ENCODE measurements at places on chromosomes 6 and 20. TPM values are rescaled to one million over a fixed set of nuclear protein-coding genes. Genes with fewer than 3 reads are reported as not detected.

- H3K4me3 ChIP-seq, result no peak overlapping the region
- H3K4me1 ChIP-seq, result no peaks in the 10 kb centered on the region
- no peaks in the 10 kb centered on the region for H3K27me3 ChIP-seq
- H3K36me3 ChIP-seq, result no peaks in the 10 kb centered on the region
Measured at GRCh38 chr6:120736740-120737139, 597.5 kb downstream of the TBC1D32 start.

- H3K27me3 ChIP-seq, result no peaks in the 10 kb centered on the region
- H3K36me3 ChIP-seq, result no peaks in the 10 kb centered on the region
- H3K27ac ChIP-seq, result no peak overlapping the region
- no peaks in the 10 kb centered on the region for H3K4me1 ChIP-seq
- no peak for DNase-seq
Measured at GRCh38 chr6:102686461-102686860, 1293.0 kb downstream of the GRIK2 start.

GRCh38 chr6:17935188-17936149 is 52.0 kb downstream of the KIF13A start:
- no peak for DNase-seq
- no peak overlapping the region for H3K27ac ChIP-seq
- no peaks in the 10 kb centered on the region for H3K4me1 ChIP-seq
- H3K4me3 ChIP-seq, result no peak overlapping the region
- H3K27me3 ChIP-seq, result no peaks in the 10 kb centered on the region

DNA sequence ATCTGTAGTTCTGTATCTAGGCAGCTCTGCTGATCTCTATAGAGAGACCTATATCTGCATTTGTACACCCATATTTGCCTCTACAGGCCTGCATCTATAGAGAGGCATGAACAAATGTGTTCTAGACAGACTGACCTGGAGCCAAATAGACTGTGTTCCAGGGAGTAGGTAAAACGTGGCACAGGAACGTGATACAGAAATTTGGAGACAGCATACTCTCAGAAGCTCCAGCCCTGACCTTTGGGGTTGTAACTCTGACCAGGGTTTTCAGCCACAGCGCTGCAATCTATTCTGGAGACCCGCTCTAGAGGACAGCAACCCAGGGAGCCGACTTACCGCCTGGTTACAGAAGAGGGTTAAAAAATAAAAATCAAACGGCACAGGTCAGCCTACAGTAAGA is 983 bp downstream of the RBBP9 start:
- H3K4me3 ChIP-seq, result peak overlapping the region; percentile 73
- H3K36me3 ChIP-seq, result no peaks in the 10 kb centered on the region
- no peak for DNase-seq

SLC4A11 gene
- 1.9 TPM for total RNA-seq

NFS1 gene
- total RNA-seq, result 41.0 TPM

SLC32A1 gene
- not detected for total RNA-seq
